CD4-positive, alpha-beta T cell treated with Interleukin-10 for 1 hour (primary cell): ENCODE measurements at places on chromosomes 12 and 14.

GRCh38 chr14:43399289-43399688 lies 1107.8 kb downstream of the FSCB start:
- no peak for DNase-seq

DNA sequence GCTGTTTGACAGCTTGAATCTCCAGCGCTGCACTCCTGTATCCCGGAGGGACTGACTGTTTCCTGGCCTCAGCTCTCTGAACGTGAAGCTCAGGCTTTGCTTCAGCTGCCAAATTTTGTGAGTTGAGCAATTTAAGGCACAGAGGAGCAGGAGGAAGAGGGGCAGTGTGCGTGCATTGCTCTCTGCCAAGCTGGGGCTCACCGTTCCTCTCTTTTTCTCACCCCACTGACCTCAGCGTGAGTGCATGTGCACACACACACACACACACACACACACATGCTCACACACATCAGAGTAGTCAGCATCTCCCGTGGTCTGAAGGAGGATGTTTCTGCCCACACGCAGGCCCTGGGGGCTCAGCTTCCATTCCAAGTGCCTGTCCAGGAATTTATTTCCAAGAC lies 27.8 kb upstream of the BDKRB2 start:
- no peak for DNase-seq

DNA sequence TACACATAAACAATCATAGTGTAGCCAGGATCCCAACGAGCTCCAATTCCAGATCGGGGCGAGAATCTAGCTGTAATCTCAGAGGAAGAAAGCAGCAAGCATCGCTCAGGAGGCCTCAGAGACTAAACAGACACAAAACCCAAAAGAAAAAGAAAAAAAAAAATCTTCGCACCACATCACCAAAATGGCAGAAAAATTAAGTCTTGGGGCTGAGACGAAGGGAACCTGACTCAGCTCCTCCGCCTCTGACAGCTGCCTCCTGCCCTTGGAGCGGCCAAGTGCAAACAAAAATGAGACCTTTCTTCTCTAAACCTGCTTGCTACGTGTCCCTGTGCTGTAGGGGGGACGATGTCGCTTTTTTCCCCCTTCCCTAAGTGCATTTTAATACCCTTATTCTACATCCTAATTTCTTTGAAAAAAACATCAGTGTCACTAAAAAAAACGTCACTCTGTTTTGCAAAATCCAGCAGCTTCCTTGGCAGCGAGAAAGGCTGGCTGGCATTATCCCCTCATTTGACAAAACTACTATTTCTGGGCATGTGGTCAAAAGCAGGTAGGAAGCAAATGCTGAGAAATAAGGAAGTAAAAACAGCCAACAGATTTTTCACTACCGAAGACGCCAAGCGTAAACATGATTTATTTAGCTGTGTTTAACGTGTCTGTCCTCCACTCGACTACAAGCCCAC lies 30.5 kb downstream of the BCL11B start:
- DNase-seq, result peak; percentile 53

- no peak for DNase-seq
Measured at GRCh38 chr12:12441429-12441807, 84.5 kb downstream of the BORCS5 start.

- no peak for DNase-seq
Measured at GRCh38 chr14:73976125-73976524, 26.0 kb downstream of the COQ6 start.

- no peak for DNase-seq
Measured at GRCh38 chr12:67222302-67222701, 46.9 kb upstream of the CAND1 start.

- no peak for DNase-seq
Measured at GRCh38 chr14:22658946-22659345, 14.8 kb upstream of the OR6J1 start.

DNA sequence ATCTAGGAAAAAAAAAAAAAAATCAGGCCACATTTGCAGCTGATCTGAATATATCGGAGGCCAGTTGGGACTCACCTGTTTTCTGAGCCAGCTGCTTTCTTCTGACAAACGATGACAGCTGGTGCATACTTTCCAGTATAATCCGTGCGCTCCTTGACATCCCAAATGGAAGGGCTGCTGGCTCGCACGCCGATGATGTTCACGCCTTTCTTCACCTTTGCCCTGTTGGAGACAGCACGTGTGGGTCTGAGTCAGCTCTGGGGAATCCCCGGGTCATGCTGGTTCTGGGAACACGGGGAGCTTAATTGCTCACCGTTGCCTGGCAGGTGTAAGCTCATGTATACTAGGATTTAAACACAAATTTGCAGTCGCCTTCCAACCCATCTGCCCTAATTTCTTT lies 372.8 kb downstream of the TMEM132D start:
- DNase-seq, result no peak

GRCh38 chr12:115407723-115408122 lies 723.7 kb upstream of the TBX3 start:
- DNase-seq, result no peak

DNA sequence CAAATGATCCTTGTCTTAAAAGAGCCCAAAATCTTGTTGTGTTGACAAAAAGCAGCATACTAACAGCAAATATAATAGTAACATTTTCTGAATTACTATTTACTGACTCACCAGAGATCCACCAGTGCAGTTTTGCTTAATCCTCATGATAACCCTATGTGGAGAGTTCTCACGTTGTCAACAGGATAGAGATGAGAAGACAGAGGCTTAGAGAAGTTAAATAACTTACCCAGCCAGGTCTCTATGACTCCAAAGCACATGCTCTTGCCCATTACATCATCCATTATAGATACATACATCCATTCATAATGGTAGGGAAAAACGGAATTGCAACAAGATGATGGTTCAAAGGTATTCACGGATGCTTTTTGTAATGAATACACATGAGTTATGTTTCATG lies 111.9 kb downstream of the PAX9 start:
- no peak for DNase-seq
